Sigmoid colon (tissue), 7 donors: ENCODE measurements at places on chromosomes 4 and X. TPM values are rescaled to one million over a fixed set of nuclear protein-coding genes. Genes with fewer than 3 reads are reported as not detected.
A peak's percentile ranks its signal among the peaks of the same experiment; 100 is the strongest.

The PPP4R3C gene
- not detected for polyA plus RNA-seq

DNA sequence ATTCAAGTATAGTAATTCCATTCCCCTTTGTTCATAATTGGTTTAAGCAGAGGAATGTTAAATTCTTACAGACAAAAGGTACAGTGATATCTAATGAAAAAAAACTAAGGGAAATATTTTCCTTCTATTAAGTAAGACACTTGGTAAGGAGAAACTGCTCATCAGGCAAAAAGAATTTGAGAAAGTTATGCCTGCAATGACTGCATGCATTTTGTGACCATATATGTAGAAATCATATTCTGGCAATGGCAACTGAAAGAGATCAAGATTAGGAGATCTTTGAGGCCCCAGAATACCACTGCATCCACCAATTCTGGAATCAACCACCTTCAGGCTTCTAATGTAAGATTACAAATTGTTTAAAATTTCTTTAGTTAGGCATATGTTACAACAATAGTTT is 364.8 kb downstream of the PCDH10 start:
- H3K4me3 ChIP-seq = no peak overlapping the region
- no peak overlapping the region for H3K27ac ChIP-seq
- no peaks in the 10 kb centered on the region for H3K27me3 ChIP-seq
- H3K36me3 ChIP-seq = no peaks in the 10 kb centered on the region
- DNase-seq = no peak
- H3K4me1 ChIP-seq = no peaks in the 10 kb centered on the region

The HNRNPD gene
- polyA plus RNA-seq = 94.3 TPM

GRCh38 chrX:103687073-103687695 is 685 bp upstream of the MORF4L2 start:
- peak overlapping the region; percentile 54 for H3K4me3 ChIP-seq
- H3K36me3 ChIP-seq = no peaks in the 10 kb centered on the region
- peak overlapping the region; percentile 92 for H3K27ac ChIP-seq
- H3K27me3 ChIP-seq = no peaks in the 10 kb centered on the region

The GC gene
- not detected for polyA plus RNA-seq

The MAD2L1 gene
- 28.7 TPM for polyA plus RNA-seq

The LEF1 gene
- not detected for polyA plus RNA-seq

GRCh38 chrX:134743091-134743490 is 84.8 kb upstream of the PLAC1 start:
- H3K36me3 ChIP-seq = no peaks in the 10 kb centered on the region
- no peak overlapping the region for H3K27ac ChIP-seq
- H3K4me1 ChIP-seq = no peaks in the 10 kb centered on the region
- no peak overlapping the region for H3K4me3 ChIP-seq

DNA sequence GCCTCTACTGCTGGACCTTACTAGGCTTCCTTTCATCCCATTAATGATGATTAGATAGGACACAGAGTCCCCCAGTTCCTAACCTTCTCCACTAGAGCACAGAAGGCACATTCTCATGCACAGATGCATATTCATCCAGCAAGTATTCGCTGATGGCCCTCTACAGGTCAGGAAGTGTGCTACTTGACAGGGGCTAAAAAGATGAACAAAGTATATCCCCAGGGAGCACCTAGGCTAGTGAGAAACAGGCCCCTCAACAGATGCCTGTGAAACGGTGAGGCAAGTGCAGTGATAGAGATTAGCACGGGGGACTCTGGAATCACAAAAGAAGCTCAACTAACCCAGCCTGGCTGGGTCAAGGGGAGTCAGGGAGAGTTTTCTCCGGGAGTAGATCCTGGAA is 95.8 kb downstream of the MGST2 start:
- H3K4me3 ChIP-seq = no peak overlapping the region
- H3K4me1 ChIP-seq = peaks cover 27% of the 10 kb centered on the region
- no peaks in the 10 kb centered on the region for H3K36me3 ChIP-seq
- no peak for DNase-seq
- H3K27me3 ChIP-seq = no peaks in the 10 kb centered on the region

- no peaks in the 10 kb centered on the region for H3K36me3 ChIP-seq
- no peaks in the 10 kb centered on the region for H3K27me3 ChIP-seq
- no peak overlapping the region for H3K27ac ChIP-seq
- no peak overlapping the region for H3K4me3 ChIP-seq
These were observed 6.2 kb downstream of the JCHAIN start for GRCh38 chr4:70660106-70660505.

DNA sequence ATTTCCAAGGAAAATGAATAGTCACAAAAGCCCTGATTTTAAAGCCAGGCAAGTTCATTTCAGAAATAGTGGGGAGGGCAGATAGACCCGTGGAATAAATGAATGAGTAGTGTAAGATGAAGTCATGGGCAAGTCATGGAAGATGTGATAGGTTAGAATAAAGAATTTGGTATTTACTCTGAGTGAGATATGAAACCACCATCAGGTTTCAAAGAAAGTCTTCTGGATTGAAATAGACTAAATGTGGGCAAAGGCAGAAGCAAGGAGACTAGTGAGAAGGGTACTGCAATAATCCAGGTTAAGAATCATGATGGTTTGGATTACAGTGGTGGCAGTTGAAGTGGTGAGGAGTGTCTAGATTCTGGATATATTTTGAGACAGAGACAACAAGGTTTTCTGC is 218.5 kb upstream of the AFF2 start:
- H3K27me3 ChIP-seq = no peaks in the 10 kb centered on the region
- no peak overlapping the region for H3K4me3 ChIP-seq

The SPANXA1 gene
- polyA plus RNA-seq = not detected

The NEUROG2 gene
- not detected for polyA plus RNA-seq

DNA sequence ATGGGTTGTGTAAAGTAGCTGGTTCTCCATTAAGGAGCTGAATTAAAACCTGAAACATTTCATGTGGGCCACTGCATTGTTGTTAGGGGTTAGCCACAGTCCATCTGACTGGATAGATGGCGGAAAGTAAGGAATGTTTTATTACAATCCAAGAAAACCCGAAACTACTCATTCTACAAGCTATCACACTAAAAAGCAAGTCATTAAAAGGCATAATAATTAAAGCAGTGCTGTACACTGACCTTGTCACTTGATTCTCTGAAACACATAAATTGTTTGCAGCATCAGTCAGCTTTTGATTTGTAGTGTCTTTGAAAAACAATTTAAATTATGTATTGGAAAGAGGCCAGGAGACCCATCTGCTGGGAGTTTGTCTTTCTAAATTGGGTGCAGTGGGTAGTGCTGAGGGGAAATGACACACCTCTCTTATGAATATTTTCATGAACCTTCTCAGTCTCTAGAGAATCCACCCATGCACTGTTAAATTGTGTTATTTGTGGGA is 75.7 kb upstream of the ANK2 start:
- no peaks in the 10 kb centered on the region for H3K4me1 ChIP-seq
- H3K4me3 ChIP-seq = no peak overlapping the region
- DNase-seq = no peak
- H3K27ac ChIP-seq = no peak overlapping the region
